Right cardiac atrium (tissue), 5 donors: ENCODE measurements at places on chromosomes 3 and 15. TPM values are rescaled to one million over a fixed set of nuclear protein-coding genes. Genes with fewer than 3 reads are reported as not detected.

The AGBL1 gene
- total RNA-seq: not detected

The CCDC71 gene
- 15.0 TPM for total RNA-seq

The ZNF660 gene
- total RNA-seq: 1.5 TPM

The LRRC49 gene
- 50.5 TPM for total RNA-seq

The CDC25A gene
- 0.71 TPM for total RNA-seq

The ERC2 gene
- 6.2 TPM for total RNA-seq

The SLC22A14 gene
- 0.14 TPM for total RNA-seq

The RAB6B gene
- total RNA-seq: 37.5 TPM

The FAIM gene
- 5.7 TPM for total RNA-seq

The GLDN gene
- total RNA-seq: 6.6 TPM

The CNTN6 gene
- total RNA-seq: 0.11 TPM

The APBA2 gene
- 0.95 TPM for total RNA-seq

The NPAP1 gene
- 0.08 TPM for total RNA-seq

The HDGFL3 gene
- 36.7 TPM for total RNA-seq

The LYZL4 gene
- not detected for total RNA-seq

The CACNA2D3 gene
- 40.7 TPM for total RNA-seq

The FAM107A gene
- total RNA-seq: 60.2 TPM

The PTX3 gene
- total RNA-seq: 6.2 TPM

The ADGRG7 gene
- total RNA-seq: not detected

The ITPKA gene
- 0.51 TPM for total RNA-seq

The PPARG gene
- total RNA-seq: 15.3 TPM

The TRIM42 gene
- not detected for total RNA-seq

The CCDC51 gene
- 8.7 TPM for total RNA-seq

The TRPM7 gene
- 36.9 TPM for total RNA-seq

The LSG1 gene
- 17.7 TPM for total RNA-seq
